ENCODE measurements at places on chromosomes 2 and 18.
A peak's percentile ranks its signal among the peaks of the same experiment; 100 is the strongest.

DNA sequence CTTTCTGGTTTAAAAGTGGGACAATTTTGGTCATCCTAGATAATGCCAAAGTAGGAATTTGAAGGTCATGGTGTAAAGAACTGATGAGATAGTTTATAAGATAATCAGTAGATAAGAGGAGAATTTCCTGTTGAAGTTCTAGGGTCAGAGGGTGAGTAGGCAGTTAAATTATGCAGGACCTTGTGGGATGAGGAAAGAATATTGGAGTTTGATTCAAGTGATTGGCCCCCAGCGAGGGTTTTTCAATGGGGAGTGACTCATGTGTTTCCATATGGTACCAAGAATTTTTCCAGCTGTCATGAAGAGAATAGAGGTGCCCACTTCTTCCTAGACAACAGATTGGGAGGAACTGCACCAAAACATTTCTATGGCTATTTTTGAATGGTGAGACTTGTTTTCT lies 940.2 kb upstream of the ZEB2 start:
- DNase-seq = peak; percentile 12

GRCh38 chr2:218785103-218785502 lies 3.2 kb downstream of the CYP27A1 start:
- no peak for DNase-seq

DNA sequence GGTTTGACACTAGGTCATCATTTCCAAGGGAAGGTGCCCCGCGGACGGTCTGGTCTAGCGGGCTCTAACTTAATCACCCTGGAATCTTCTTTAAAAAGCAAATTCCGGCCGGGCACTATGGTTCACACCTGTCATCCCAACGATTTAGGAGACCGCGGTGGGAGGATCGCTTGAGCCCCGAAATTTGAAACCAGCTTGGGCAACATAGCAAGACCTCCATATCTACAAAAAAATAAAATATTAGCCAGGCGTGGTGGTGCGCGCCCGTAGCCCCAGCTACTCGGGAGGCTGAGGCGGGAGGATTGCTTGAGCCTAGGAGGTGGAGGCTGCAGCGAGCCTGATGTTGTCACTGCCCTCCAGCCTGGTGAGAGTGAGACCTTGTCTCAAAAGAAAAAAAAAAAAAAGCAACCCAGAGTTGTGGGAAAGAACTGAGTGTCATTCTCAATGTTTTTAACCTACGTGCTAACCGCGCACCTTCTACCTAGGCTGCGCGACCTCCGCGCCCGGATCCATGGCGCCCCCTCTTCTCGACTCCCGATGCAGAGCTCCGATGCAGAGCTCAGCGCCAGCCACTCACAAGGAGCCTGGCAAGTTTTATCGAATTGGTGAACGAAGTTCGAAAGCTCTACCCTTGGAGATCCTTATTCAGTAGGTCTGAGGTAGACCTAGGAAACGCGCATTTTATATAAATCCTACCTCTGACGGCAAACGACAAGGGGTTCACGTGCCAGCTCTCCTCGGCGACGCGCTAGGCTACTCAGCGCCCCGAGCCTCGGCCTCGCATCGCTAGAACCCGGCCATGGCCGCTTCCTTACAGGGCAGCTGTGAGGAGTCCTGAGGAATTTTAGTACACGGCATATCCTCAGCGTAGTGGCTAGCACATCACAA lies 888 bp upstream of the TWSG1 start:
- no peak for DNase-seq

GRCh38 chr2:118593257-118593656 lies 254.2 kb downstream of the EN1 start:
- DNase-seq = no peak

DNA sequence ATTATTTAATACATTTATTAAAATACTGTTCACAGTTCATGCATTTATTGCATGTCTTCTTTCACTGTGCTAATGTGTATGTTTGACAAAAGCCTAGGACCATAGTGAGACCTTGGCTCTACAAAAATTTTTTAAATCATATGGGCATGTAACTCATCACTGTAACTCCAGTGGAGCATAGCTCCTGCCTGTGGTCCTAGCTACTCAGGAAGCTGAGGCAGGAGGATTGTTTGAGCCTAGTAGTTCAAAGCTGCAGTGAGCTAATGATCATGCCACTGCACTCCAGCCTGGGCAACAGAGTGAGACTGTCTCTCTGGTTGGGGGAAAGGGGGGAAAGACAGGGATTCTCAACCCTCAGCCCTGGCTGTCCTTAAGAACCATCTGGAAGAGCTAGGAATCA lies 137.8 kb downstream of the PRKCE start:
- DNase-seq = no peak

DNA sequence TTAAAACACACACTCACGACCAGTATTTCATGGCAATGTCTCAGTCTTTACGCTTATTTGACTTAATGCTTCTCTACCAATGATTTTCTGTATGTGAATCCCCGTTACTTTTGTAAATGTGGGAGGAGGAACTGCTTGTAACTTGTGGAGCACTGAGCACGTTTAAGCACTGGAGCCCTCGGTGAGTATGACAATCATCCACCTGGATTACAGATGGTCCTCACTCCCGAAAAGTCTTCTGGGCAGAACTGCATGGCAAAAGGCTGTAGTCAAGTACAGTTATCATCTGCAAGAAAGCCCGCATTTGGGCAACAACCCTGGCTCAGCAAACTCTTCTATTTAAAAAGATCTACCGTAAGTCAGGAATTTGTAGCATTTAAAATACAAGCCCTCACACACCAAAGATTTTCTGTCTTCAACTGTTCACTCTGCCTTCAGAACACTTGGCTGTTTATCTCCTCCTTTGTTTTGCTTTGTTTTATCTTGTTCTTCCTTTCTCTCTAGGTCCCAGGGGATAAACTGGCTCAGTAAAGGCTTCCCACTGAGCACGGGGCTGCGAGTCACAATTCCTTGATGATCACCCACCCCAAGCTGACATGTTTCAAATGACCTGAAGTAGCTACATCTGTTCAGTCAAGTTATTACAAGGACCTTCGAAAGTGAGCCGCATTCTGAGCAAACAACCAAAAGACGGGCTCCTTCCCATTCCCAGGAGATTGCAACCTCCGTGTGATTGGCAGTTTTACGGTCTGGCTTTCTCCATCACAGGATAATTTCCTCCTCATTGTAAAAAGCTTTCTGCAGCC lies 102.2 kb downstream of the DLGAP1 start:
- no peak for DNase-seq

GRCh38 chr2:43179942-43180341 lies 46.5 kb downstream of the ZFP36L2 start:
- no peak for DNase-seq

DNA sequence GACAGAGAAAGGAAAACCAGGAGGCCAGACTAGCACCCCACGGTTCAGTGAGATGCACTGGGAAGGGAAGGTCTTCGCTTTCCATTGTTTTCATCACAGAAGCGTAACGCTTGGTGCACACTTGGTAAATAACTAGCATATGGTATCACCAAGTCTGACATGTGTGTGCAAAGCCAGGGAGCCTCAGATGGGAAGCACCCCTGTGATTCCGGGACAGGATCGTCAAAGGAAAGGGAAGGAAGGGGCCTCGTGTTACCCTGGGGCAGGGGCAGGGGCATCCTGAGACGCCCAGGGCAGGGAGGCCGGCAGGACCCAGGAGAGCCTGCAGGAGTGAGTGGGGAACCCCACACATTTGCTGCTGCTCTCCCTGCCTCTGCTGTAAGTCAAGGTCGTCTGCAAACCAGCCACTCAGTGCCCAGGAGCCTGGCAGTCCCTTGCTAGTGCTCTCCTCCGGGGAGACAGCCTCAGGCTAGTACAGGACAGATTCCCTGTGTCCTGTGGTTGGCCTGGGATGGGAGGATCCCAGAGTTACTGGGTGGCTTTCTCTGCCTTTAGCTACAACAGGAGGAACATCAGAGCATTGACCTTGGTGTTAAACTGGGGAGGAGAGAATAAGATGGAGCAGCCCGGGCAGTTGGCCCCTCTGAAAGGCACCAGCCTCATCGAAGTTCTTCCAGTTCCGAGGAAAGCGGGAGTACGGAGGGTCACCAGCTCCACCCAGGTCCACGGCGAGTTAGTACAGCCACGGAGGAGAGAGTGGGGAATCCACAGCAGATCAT lies 192.5 kb downstream of the NDUFA10 start:
- DNase-seq = no peak

DNA sequence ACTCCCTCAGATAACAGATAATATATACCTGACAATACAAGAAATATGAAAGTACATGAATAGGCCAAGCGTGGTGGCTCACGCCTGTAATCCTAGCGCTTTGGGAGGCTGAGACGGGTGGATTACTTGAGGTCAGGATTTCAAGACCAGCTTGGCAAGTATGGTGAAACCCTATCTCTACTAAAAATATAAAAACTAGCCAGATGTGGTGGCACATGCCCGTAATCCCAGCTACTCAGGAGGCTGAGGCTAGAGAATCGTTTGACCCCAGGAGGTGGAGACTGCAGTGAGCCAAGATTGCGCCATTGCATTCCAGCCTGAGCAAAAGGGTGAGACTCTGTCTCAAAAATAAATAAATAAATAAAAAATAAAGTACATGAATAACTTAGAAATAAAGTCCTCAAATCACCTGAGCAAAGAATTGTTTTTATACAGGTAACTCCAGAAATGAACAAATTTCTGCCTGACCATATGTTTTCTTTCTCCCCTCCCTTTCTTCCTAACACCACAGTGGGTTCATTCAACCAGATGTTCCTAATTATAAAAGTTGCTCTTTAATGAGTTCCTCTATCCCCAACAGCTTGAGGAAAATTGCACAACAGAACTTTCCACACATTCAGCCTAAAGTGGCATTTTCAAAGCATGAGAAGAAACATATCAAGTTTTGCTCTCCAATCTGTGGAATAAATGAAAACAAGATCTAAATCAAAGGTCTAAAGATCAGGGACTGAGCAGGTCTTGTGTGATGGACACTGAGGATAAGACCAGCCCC lies 33.6 kb upstream of the AP1S3 start:
- no peak for DNase-seq

- no peak for DNase-seq
These were observed 135.3 kb downstream of the MAIP1 start for GRCh38 chr2:200090683-200091082.

DNA sequence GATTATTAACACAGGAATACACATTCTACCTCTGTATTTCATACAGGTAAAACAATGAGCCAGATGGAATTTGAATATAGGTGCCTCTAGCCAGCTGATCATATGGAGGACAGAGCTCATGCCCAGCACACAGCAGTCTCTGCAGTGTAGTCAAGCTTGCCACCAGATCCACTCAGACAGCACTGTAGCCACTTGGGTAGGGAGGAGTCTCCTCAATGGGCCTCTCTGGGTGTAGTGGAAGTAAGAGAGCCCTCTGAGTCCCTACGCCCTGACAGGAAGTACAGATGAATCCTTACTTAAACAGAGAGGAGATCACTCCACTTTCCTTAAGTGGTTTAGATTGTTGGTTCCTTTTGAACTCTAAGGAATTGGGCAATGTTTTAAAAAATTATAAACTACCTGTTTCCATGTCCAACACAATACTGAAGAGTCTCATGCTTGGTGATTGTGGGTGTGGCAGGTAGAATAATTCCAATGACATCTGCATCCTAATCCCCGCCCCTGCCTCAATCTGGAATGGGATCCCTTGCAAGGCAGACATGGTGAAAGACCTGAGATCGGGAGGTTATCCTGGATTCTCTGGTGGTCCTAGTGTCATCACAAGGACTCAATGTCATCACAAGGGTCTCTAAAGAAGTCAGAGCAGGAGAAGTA lies 23.0 kb upstream of the TMEM200C start:
- DNase-seq = no peak

DNA sequence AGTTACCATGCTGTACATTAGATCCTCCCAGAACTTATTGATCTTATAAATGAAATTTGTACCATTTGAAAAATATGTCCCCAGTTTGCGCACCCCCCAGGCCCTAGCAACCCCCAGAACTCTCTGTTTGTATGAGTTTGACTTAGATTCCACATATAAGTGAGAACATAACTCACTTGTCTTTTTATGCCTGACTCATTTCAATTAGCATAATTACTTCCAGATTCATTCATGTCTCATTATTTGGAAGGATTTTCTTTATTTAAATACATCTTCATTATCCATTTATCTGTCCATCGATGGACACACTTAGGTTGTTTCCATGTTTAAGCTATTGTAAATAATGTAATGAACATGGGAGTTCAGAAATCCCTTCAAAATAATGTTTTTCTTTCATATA lies 705.9 kb downstream of the CCDC85A start:
- DNase-seq = no peak

DNA sequence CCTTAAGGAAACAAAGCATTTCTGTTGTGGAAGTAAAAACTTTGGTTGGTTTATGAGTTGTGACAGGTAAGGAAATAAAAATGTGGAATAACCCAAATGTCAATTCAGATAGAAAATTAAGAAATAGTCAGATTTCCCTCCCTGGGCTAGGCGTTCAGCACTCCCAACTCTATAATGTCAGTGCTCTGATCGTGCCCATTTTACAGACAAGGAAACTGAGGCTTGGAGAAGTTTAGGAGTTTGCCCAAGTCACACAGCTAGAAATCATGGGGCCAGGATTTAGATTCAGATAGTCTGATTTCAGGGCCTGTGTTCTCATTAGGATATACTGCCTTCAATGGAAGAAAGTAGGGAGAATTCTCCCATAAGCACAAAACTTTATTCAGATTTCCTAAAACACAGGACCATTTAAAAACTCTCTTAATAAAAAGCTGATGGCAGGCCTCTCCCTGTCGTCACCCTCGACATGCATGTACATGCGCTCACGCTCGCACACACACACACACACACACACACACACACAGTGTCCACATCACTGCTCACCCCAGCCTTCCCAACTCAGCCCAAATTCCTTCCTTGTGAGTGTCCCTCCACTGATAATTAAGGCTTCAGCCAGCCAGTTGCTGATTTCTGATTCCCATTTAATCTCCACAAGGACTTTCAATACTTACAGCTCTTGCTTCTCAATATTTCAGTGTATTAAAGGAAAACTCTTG lies 49.1 kb upstream of the SLC14A2 start:
- DNase-seq = peak; percentile 67

DNA sequence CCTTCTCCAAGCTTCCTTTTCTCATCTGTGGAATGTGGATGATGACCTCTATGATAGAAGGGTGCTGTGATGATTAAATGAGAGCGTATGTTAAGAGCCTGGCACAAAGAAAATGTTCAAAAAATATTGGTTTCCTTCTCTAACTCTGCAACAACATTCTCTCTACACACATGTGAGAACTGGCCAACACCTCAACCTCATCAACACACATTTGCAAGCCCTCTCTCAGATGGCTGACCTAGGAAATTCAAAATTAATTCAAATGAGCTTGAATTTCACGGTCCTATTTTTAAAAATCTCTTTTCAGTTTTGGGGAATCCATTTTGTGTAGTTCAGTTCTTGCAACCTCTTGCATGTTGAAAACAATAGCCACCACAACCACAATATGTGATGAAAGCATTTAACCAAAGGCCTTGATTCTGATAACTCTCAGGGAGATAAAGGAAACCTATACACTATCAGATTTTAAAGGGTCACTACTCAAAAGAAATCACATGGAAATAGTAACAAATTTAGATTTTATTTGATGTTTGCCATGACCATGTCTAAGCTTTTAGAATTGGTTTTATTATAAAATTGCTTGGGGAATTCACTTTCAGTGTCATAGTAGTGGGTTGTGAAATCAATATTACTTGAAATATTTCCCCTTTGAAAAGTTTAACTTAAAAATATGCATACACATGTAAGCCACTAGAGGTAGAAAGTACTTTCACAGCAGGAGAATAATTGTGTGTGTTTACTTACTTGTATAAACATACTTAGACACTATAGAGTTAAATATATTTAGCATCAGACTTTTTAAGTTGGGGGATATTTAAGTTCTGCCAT lies 16.6 kb upstream of the NABP1 start:
- DNase-seq = no peak

All from HFF-Myc (cell line).